AG20443 (cell line): ENCODE measurements at places on chromosomes 16 and 17.
A peak's percentile ranks its signal among the peaks of the same experiment; 100 is the strongest.

GRCh38 chr17:4505187-4505586, 6.5 kb downstream of the SPNS2 start:
- no peak for DNase-seq

DNA sequence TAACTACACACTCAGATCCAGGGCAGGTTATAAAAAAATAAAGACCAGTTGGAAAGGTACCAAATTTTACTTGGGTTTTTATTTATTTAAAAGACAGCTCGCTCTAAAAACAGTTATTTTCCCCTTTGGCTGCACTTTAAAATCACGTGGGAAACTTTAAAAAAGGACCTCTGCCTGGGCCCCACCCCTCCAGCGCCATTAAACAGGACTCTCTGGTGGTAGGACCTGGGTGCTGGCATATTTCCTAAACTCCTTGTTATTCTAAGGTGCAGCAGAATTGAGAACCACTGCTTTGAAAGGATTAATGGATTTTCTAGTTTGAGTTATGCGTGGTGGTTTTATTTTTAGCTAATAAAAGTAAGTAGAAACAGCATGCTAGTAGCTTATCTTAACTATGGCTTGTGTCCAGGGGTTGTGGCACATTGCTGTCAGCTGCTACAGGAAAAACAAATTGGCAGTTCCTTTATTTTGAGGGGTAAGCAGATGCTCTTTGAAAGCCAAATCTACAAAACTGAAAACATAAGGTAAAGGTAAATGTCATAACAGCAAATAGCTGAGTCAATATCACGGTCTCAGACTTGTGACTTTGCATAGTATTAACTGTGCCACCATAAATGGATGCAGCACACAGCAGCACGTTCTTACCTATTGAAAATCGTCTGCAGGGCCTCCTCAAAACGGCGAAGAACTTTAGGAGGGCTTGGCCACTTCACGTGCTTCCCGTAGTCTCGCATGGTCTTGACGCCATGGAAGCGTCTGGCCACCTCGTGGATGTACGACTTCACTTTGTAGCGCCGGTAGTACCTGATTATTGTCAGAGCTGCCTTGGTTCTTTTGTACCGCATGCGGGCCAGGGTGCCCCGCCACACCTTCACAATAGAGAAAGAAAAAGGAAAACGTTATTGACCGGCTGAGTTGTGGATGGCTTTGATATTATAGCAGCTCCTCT, 172.0 kb downstream of the CDK5R1 start:
- no peak for DNase-seq

DNA sequence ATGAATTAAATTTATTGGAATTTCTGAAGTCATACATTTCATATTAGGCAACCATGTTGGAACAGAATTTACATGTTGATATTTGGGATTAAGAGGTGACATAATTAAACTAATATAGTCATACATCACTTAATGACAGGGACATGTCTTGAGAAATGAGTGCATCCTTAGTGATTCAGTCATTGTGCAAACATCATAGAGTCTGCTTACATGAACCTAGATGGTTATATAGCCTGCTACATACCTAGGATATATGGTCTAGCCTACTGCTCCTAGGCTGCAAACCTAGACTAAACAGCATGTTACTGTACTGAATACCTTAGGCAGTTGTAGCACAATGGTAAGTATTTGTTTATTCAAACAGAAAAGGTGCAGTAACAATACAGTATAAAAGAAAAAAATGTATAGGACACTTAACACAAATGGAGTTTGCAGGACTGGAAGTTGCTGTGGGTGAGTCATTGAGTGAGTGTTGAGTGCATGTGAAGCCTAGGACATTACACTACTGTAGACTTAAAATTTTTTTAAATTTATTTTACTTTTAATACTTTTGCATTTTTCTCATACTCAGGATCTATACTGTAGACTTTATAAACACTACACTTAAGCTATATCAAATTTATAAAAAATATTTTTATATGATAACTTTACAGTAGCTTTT, 85.6 kb downstream of the OMG start:
- no peak for DNase-seq

DNA sequence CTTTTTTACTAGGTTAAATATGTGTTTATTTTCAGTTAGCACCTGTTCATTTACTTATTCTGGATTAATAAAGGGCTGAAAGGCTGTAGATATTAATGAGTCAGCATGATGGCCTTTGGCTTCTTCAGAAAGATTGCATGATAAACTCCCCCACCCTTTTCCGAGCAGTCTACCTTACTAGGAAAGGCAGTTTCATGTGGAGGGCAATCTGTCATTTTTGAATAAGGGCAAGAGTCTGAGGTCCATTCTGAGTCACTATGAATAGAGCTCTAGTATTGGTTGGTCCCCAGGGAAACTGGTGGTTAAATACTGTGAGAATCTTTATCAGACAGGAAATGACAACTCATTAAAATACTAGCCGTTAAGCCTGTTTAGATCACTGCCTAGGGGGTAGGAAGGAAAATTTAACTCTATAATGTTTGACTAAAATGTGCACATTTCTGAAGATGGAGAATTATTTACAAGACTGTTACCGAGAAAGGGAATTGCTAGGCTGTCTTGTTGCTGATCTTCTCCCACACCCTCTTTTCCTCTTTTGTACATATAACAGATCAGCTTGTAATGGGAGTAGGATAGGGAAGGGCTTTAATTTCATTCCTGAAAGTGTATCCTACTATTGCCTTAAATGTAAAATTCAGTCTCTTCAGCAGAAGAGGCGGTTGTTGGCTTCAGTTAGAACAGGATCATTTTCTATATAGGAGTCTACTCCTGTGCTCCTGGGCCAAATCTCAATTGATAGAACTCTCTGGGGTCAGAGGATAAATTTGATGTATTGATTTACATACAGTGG, 63.3 kb downstream of the TUBD1 start:
- peak; percentile 73 for DNase-seq

DNA sequence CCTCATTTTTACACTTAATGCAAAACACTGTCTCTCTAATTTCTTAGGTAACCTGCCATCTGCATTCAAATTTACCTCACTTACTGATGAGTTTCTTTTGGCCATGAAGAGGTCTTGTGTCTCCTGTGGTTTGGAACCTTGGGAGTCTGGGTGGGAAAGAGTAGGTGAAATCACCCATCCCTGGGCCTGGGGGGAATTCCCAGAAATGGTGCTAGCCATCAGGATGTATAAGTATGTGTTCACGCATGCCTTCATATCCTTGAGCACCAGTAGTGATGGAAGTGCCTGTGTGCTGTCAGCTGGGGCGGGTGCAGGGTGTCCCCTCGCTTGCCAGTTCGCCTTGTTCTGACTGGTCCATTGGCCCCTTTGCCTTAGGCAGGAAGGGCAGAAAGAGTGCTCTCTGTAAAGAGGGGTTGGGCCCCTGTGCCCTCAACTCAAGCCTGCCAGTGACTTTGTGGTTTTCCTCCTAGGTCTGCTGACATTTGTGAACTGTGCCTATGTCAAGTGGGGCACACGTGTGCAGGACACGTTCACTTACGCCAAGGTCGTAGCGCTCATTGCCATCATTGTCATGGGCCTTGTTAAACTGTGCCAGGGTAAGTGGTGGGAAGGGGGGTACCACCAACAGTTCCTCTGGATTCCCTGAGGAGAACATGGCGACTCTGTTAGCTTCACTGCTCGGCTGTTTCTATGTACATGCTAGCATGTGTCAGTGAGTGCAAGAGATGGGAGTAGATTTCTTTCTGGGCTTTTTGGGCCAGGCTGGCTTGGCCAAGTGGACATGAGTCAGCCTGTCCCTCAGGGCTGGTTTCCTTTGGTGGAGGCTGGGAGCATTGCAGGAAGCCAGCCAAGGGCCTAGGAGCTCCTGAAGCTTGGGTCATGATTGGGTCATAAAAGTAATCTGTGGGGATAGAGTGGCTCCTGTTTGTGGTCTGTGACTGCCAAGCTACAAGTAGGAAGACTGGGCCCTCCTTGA, 23.2 kb downstream of the SLC7A6OS start:
- DNase-seq = peak; percentile 90

DNA sequence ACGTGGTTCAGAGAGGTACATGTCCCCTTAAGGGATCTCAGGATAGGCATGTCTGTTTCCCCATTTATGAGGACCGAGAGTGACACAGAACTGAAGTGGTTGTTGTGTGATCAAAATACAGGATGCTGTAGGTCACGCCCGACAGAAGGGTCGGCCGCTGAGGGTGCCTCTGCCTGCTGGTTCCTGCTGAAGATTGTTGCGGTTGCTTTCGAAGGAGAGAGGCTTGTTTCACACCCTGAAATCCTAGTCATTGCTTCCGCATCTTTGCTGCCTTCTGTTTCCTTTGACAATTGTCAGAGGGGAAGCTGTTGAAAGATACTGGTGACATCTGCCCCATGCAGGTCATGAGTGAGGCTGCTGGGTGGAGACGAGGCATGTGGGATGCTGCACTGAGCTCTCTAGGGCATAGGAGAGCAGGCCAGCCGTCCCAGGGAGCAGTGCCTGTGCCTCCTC, 3.8 kb upstream of the NAT9 start:
- no peak for DNase-seq

DNA sequence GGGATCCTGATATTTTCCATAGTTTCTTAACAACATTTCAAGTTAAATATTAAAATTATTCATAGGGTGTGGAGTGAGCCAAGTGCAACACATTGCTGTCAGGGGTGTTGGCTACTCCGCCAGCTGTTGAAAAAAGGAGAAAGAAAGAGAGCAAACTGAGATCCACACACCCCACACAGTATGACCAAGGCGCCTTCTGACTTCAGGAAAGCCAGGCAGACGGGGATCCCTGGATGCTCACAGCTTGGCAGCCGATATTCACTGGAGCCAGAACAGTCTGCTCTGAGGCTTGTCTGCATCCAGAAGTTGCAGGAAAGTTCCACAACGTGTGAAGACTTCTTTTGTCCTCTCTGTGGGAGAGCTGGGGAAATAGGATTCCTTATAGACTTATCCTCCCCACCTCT, 9.3 kb downstream of the CHD9NB start:
- DNase-seq = peak; percentile 50

- peak; percentile 74 for DNase-seq
Observed at GRCh38 chr17:42720996-42721583, 23.8 kb downstream of the EZH1 start.

GRCh38 chr17:34399725-34400124, 36.7 kb upstream of the CCL1 start:
- no peak for DNase-seq

- DNase-seq = peak; percentile 56
Observed at GRCh38 chr17:69828087-69828486, 246.9 kb upstream of the KCNJ16 start.

GRCh38 chr17:75507733-75508719, 7.3 kb downstream of the CASKIN2 start:
- no peak for DNase-seq

DNA sequence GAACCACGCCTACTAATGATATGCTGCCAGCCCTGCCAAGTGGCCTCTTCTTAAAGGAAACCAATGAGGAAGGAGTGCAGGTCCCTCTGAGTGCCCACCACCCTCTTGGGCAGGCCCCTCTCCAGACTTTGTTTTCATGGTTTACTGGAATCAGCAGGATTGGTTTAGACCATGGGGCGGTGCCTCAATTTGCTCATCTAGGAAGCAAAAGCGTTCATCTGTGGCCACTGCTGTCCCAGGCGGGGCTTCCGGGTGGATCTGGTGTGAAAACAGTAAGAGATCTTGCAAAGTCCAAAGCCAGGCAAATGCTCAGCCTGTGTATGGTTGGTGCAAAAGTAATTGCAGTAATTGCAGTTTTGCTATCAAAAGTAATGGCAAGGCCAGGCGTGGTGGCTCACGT, 71.3 kb downstream of the AMFR start:
- DNase-seq = no peak

- no peak for DNase-seq
Observed at GRCh38 chr17:63381101-63381729, 64.9 kb downstream of the CYB561 start.

DNA sequence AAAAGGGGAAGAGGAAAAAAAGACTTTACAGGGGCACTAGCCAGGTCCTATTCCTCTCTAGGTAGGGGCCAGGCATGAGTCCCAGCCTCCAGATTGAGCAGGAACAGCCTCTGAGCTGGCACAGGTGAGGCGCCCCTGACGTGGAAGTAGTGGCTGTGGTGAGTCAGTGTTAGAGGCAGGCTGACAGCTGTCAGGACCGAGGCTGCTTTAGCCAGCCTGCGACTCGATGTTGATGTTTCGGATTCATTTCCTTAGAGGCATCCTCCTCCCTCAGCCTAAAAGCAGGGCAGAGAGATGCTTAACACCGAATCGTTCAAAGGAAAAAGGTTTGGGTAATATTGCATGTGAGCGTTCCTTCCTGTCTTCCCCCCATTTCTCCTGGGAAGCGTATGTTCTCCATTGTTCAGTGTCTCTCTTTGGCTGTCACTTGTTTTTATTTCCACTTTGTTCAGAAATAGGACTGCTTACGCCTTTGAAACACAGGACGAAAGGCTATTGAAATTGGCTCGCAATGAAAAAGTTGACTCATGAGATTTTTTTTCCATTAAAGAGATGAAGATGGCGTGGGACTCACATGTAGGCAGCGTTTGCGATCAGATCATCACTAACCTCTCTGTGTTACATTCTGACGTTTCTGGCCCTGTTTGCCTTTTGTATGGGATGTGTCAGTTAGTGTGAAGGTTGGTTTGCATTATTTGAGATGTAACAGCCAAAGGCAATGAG, 1.3 kb downstream of the KIAA0513 start:
- DNase-seq = peak; percentile 46

GRCh38 chr16:48507886-48508285, 102.1 kb downstream of the N4BP1 start:
- no peak for DNase-seq

- DNase-seq = no peak
Observed at GRCh38 chr17:78831688-78832540, 8.7 kb downstream of the USP36 start.

GRCh38 chr17:17405673-17406072, 71.1 kb upstream of the MED9 start:
- no peak for DNase-seq

DNA sequence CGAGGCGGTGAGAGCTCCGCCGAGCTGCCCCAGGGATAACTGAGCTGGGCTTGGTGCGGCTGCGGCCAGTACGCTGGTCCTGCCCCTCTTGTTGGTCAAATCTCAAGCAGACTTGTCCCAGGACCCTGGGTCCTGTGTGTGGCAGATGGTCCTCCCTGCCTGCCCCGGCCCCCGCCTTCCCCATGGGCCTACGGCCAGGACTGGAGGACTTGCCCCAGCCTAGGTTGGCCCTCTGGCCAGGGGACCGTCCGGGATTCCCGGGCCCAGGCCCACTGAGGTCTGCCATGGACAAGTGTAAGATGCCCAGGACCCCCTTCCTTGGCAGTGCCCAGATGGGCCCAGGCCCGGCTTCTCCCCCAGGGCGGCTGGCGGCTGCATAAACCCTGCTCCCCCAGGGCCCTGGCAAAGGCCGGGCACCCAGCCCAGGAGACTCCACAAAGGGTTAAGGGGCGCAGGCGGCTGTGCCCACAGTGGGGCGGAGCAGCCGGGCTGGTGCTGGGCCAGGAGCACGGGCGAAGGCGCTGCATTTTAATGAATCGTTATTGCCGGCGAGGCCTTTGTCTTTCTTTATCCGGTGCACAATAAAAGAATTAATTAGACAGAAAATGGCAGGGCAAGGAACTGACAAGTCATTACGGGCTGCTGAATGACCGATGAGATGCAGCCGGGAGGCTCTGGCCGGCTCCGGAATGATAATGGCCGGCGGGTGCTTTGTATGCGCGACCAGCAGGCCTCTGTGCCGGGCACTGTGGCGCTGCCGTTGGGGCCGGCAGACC, 9.1 kb downstream of the SOX8 start:
- no peak for DNase-seq

GRCh38 chr16:20740007-20740883, 1.4 kb downstream of the THUMPD1 start:
- DNase-seq = peak; percentile 12
